Omental fat pad (tissue), 4 donors: ENCODE measurements at places on chromosomes 4 and X.

GRCh38 chrX:68922013-68922412 is 93.2 kb downstream of the EFNB1 start:
- DNase-seq, result no peak

- DNase-seq, result no peak
Observed at GRCh38 chr4:24799544-24800324, 4.4 kb downstream of the SOD3 start.

GRCh38 chr4:55545641-55546505 is 836 bp downstream of the CLOCK start:
- peak; percentile 31 for DNase-seq

DNA sequence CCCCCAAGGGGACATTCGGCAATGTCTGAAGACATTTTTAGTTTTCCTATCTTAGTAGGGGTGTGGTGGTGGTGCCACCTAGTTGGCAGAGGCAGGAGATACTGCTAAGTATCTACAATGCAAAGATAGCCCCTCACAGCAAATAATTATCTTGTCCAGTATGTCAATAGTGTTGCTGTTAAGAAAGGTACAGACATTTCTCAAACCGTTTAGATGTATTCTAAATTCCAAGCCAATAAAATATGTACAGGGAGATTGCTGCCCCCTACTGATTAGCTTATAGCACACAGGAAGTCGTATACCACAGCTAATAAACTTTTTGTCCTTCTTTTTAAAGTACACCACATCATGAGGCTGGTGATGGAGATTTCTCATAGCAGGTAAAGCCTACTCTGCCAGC is 260.5 kb downstream of the TMA16 start:
- DNase-seq, result no peak
